ENCODE measurements at places on chromosomes 6 and 20.

GRCh38 chr6:145815309-145816274 lies 997 bp upstream of the FBXO30 start:
- no peak for DNase-seq

DNA sequence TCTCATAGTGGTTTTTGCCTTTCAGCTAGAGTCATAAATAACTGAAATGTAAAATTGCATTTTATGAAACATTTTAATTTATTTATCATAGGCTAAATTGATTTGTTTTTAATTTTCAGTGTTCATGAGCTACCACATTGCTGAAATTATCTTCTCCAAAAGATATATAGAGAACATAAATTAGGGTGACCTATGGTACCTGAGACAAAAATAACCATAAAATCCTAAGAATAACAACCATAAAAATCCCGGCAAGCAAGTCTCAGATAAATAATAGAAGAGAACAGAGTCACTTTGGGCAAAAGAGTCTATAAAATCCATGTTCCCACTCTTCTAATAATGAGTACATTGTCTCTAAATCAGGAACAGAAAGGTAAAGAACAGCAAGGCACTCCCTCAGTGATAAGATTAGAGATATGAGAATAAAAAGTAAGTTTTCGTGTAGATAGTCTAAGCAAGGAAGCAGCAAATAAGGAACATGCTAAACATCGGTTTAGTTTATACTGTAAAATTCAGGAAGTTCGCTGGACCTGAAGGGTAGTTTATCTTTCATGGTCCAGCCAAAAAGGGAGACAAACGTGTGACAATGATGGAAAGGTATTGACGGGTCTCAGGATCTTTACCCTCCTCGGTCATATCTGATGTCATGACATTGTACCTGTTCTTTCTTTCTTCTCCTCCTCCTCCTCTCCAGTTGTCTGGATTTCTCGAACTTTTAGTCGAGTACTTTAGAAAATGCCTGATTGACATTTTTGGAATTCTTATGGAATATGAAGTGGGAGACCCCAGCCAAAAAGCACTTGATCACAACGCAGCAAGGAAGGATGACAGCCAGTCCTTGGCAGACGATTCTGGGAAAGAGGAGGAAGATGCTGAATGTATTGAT lies 117.6 kb downstream of the TMEM242 start:
- no peak for DNase-seq

- no peak for DNase-seq
Measured at GRCh38 chr6:149220882-149221773, 96.4 kb upstream of the TAB2 start.

DNA sequence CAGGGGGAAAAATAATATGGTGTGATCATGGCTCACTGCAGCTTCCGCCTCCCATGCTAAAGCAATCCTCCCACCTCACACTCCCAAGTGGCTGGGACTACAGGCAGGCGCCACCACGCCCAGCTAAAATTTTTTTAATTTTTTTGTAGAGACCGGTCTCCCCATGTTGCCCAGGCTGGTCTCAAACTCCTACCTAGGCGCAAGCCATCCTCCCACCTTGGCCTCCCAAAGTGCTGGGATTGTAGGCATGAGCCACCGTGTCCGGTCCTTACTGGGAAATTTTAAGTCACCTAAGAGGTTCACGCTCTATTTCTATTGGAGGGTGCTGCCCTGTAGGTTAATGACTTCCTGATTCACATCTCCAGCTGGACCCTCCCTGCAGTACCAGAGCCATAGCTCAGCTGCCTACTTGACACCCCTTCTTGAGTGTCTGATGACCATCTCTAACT lies 626 bp upstream of the CDK5RAP1 start:
- DNase-seq = peak; percentile 22

DNA sequence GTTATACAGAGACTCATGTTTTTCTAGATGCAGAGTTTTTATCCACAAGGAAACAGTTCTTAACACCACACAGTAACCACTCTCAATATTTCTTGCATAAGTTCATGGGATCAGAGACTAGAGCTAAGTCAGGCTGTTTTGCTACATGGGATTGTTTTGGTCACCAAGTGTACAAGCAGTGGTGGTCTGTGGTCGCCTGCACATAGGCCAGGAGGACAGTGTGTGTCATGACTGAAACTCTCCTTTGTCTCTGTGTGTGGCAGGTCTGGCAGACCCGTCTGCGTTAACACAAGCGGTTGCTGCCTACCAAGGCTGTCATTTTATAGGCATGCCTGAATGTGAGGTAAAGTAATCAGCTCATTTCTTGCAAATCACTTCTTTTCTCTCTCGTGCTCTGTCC lies 18.9 kb downstream of the WRNIP1 start:
- DNase-seq = no peak
